Keratinocyte (primary cell): ENCODE measurements at places on chromosomes 6 and 20. TPM values are rescaled to one million over a fixed set of nuclear protein-coding genes. Genes with fewer than 3 reads are reported as not detected.

- DNase-seq, result no peak
Measured at GRCh38 chr20:38131588-38132121, 33.4 kb downstream of the TGM2 start.

DNA sequence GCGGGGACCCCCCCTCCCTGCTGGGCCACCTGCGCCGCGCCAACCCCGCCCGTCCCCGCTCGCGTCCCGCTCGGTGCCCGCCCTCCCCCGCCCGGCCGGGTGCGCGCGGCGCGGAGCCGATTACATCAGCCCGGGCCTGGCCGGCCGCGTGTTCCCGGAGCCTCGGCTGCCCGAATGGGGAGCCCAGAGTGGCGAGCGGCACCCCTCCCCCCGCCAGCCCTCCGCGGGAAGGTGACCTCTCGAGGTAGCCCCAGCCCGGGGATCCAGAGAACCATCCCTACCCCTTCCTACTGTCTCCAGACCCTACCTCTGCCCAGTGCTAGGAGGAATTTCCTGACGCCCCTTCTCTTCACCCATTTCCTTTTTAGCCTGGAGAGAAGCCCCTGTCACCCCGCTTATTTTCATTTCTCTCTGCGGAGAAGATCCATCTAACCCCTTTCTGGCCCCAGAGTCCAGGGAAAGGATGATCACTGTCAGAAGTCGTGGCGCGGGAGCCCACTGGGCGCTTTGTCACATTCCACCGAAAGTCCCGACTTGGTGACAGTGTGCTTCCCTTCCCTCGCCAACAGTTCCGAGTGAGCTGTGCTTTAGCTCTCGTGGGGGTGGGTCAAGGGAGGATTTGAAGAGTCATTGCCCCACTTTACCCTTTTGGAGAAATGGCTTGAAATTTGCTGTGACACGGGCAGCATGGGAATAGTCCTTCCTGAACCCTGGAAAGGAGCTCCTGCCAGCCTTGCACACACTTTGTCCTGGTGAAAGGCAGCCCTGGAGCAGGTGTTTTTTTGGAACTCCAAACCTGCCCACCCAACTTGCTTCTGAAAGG lies 2.1 kb downstream of the VEGFA start:
- DNase-seq, result no peak

DNA sequence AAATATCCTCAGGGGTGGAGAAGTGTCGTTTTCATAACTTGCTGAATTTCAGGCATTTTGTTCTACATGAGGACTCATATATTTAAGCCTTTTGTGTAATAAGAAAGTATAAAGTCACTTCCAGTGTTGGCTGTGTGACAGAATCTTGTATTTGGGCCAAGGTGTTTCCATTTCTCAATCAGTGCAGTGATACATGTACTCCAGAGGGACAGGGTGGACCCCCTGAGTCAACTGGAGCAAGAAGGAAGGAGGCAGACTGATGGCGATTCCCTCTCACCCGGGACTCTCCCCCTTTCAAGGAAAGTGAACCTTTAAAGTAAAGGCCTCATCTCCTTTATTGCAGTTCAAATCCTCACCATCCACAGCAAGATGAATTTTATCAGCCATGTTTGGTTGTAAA lies 20.3 kb upstream of the MAPK13 start:
- DNase-seq, result no peak

Gene PRR18
- polyA plus RNA-seq, result not detected in 3 replicates

Gene SLC24A3
- 0.17 to 0.37 TPM (median 0.36 TPM) in 3 replicates for polyA plus RNA-seq
